GF-D8 (cell line): ENCODE measurements at places on chromosomes 13 and 19.
A peak's percentile ranks its signal among the peaks of the same experiment; 100 is the strongest.

- DNase-seq, result peak; percentile 44
These were observed at the start of gene ZFP28 for GRCh38 chr19:56538761-56539263. ZFP28 (plus strand) TSS chr19:56538948; CDS start chr19:56539019, 71 bp downstream.

GRCh38 chr13:47932950-47933923 lies 67.8 kb downstream of the SUCLA2 start:
- no peak for DNase-seq

GRCh38 chr13:27796544-27797227 lies 4.4 kb downstream of the GSX1 start:
- no peak for DNase-seq

DNA sequence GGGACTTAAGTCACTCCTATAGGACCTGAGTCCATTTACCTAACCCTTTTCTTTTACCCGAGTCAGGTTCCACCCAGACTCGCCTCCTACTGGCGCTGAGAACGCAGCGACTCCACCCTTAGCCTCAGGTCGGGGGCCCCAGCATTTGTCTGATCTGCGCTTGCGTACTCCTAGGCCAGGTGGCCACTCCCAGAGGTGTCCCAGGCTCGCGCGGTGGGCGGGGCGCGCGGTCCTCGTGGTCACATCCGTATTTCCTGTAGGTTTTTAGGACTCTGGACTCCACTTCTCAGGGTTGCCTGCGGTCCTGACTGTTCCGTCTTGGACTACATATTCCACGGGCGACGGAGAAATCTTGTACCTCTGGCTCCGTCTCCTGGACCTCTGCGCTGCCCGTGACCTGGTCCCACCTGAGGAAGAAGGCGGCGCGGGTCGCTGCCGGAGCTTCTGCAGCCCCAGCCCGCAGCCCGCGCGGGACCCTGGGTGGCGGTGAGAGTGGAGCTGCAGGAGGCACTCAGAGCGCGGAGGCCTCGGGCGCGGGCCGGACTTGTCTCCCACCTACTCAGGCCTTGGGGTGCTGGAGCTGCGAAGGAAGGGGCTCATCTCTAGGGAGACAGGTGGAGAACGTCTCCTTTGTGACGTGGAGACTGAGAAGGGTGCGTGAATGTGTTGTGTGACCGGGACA lies 11.0 kb upstream of the ZNF573 start:
- DNase-seq, result no peak

- DNase-seq, result no peak
These were observed 2604.5 kb upstream of the PCDH20 start for GRCh38 chr13:64020126-64020525.

- DNase-seq, result no peak
These were observed 11.4 kb downstream of the TPGS1 start for GRCh38 chr19:518598-519231.

DNA sequence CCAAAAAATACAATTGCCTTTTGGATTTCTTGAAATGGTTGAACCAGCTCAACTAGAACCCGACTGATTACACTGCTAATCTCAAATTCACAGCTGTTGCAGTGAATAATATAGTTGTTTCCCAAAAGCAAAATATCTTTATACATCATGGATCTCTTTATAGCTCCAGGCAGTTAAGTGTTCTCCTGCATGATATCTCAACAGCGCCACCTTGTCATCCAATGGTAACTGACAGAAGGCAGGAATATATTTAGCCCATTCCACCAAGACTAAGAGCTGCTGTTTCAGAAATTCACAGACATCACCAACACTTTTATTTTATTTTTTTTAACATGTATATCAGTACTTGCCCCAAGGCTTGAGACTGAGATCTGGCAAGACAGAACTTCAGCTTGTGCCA lies 1141.0 kb upstream of the PRR20A start:
- DNase-seq, result no peak

DNA sequence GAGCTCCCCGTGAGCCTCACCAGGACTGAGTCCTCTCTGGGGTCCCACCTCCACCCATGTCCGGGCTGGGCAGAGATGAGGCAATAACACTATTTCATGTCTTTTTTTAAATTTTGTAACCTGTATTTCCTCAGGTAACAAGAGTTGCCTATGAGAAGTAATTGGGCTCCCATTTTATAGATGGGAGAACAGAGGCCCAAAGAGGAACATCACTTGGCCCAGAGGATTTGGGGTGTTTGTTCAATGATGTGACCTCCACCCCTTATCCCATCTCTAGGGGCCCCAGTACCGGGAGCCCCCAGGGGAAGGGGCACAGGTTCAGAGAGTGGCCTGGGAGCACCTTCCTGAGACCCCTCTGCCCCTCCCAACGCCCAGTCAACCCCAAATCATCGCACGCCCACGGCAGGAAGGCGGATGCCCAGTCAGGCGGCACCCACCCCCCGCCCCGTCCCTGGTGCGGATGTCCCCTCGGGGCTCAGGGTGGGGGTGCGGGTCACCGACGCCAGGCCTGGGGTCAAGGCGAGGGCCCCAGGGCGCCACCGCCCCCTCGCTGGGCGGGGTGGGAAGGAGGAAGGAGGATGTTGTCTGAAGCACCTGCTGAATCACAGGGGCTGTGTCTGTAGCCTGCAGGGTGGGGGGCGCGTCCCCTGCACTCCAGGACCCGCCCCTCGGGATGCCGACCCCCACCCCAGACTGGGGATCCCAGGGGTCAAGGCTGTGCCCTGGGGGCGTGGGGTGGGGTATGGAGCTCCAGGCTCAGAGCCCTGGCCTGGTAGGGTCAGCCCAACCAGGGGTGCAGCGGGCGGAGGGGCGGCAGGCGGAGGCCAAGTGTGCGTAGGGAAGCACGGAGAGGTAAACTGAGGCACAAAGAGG lies 9.0 kb upstream of the CIRBP start:
- DNase-seq, result no peak

DNA sequence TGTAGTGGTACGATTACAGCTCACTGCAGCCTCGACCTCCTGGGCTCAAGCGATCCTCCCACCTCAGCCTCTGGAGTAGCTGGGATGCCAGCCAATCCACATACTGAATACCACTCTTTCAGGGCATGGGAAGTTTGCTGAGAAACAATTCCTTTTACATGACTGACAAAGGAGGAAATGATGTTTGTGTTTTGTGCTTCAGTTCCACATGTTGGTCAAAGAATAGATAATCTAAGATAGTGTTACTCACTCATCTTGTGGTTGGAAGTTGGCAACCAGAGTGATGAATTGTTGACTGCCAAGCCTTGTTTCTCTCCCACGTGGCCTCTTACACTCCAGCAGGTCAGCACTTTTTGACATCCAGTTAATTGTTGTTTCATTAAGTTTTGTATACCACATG lies 7.6 kb downstream of the MBD3L2B start:
- DNase-seq, result peak; percentile 9
